Activated CD4-positive, alpha-beta T cell treated with anti-CD3 and anti-CD28 coated beads for 1 hour (primary cell): ENCODE measurements at places on chromosomes 1 and 21.

DNA sequence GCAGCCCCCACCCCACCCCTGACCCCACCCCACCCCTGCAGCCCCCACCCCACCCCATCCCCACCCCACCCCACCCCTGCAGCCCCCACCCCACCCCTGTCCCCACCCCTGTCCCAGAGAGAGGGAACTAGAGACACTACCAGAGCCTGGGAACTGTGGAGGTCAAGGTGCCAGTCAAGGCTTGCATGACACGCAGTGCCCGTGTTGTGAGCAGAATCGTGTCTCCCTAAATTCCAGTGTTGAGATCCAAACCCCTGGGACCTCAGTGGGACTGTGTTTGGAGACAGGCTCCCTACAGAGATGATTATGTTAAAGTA lies 18.4 kb upstream of the SUMO3 start:
- no peak for DNase-seq

GRCh38 chr21:31888936-31889371 lies 16.1 kb downstream of the HUNK start:
- no peak for DNase-seq

- DNase-seq, result no peak
These were observed 6.9 kb upstream of the SLC35D1 start for GRCh38 chr1:67060811-67061218.

DNA sequence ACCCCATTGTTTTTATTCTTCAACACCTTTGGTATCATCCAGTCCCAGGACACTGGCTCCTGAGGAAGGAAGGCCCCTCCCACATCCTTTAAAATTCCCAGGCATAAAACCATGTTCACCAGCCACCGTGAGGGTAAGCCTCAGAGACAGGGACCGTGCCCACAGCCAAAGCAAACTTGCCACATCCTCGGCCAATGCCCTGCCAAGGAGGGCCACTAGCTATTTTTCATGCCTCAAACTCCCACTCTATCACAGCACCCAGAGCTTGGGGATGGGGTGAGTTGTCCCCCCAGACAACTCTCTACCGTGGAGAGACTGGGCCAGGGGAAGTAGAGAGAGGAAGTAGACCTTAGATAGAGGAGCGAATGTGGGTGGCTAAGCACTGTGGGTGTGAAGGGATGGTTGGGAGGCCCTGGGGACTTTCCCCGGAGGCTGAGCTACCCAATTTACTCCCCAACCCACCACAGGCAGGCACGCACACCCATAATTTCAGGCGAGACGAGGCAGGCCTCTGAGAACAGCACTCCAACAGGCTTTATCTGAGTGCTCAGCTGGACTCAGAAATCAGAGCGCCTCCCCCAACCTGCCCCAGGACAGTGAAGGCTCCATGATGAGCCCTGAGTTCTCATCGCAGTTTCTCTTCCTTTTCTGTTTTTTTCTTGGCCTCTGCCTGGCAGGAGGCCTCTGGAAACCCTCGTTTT lies 15.9 kb upstream of the BTG2 start:
- DNase-seq, result peak; percentile 87

GRCh38 chr1:29786791-29787732 lies 550.7 kb downstream of the PTPRU start:
- no peak for DNase-seq

- DNase-seq, result no peak
These were observed 6.9 kb downstream of the MIB2 start for GRCh38 chr1:1622010-1622787.

- no peak for DNase-seq
These were observed 54.7 kb upstream of the ARTN start for GRCh38 chr1:43878854-43879253.

GRCh38 chr1:110150330-110151174 lies at the start of gene SLC6A17:
TSS of gene SLC6A17 (plus strand) at chr1:110150494. CDS start at chr1:110166930, 16,436 bp downstream.
- no peak for DNase-seq
